Effector CD4-positive, alpha-beta T cell (primary cell): ENCODE measurements at places on chromosomes 5 and 9.

DNA sequence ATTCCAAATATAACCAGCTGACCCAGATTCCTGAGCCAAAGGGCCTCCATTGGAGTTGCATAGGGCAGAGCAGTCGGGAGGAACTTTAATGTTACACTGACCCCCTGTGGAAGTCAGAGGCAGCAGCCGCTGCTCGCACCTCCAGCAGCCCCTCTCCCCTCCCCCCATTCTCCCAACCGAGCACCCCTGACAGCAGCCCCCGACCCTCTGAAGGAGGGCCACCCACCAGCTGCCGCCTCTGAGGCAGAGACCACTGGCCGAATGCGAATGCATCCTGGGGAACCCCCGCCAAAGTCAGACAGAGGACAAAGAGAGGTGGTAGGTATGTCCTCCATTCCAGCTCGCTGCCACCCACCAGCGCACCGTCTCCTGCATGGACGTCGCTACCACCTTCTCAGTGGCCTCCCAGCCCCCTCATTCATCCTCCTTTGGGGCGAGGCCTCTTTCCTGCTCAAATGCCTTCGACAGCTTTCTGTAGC is 231.0 kb downstream of the CDK5RAP2 start:
- no peak for DNase-seq

- DNase-seq: no peak
Observed at GRCh38 chr5:88671106-88671504, 211.9 kb downstream of the MEF2C start.

DNA sequence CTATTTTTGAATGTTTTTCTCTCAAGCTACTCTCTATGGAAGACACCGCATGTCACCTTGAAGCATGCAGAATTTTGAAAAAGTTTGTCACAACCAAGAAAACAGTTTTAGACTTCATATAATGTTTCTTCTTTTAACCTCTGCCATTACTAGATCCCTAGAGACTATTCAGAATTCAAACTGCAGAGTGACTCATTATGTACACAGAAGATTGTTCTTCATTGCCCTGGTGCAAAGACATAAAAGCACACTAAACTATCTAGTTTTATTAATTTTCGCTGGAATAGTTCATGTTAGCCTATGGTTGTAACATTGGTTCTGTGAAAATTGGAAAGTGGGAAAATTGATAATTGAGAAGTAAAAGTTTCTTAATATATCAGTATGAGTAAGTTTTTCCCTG is 18.4 kb downstream of the F2RL2 start:
- no peak for DNase-seq

DNA sequence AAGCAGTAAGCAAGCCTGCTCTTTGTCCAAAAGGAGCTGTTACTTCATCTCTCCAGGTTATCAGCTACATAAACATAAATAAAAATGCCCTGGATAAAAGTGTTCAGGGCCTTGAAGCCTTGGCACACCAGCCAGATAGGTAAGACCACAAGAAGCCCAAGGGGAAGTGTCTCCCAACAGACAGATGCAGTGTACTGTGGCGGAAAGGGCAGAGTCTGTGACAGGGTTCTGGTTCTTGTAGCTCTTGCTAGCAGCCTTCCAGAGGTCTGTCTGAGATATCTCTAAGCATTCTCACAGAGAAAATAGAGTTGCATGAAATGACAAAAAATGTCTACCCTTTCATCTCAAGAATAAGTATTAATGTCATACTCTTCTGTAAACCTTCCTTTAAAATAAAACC is 30.1 kb downstream of the ISOC1 start:
- DNase-seq: no peak

DNA sequence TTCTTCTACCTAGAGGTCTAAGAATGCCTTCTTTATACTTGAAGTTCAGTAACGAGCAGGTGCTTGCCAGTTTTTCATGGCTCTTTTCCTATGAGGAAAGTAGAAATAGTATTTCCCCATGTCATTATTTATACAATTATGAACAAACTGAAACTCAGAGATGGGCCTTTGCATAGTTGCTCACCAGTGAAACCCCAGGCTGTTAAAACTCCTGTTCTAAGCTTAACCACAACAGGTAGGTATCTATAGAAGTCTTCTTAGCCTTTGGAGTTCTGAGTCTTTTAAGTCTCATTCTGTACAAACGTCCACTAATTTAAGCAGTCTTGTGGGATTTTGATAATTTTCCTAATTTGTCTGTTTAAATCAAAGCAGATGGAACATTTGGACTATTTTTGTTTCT is 90.1 kb downstream of the STARD4 start:
- no peak for DNase-seq

DNA sequence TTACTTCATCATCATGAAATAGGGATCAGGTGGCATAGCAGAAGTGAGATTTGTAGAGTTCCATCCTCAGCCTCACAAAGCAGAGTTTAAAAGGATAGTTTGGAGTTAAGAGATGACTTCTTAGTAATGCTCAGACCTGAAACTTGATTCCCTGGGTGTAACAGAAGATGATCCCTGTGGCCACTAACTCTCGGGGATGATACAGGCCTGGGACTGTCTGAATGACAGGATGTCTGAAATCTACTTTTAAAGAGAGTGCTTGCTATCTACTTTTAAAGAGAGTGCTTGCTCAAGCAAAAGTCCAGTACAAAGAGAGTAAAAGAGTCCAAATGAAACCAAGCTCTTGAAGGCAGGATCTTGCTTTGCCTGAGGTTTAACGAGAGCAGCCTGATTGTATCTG is 14.6 kb downstream of the ADAMTS16 start:
- DNase-seq: no peak

DNA sequence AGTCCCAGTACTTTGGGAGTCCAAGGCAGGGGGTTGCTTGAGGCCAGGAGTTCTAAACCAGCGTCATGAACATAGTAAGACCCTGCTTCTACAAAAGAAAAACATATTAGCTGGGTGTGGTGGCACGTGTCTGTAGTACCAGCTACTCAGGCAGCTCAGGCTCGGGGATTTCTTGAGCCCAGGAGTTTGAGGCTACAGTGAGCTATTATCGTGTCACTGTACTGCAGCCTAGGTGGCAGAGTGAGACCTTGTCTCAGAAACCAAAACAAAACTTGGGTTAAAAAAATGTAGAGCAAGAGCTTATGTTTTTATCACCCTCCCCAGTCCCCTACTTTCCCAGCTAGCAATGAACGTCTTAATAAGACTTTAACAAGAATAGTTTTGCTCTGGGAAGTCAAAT is 46.7 kb downstream of the UHRF2 start:
- no peak for DNase-seq

DNA sequence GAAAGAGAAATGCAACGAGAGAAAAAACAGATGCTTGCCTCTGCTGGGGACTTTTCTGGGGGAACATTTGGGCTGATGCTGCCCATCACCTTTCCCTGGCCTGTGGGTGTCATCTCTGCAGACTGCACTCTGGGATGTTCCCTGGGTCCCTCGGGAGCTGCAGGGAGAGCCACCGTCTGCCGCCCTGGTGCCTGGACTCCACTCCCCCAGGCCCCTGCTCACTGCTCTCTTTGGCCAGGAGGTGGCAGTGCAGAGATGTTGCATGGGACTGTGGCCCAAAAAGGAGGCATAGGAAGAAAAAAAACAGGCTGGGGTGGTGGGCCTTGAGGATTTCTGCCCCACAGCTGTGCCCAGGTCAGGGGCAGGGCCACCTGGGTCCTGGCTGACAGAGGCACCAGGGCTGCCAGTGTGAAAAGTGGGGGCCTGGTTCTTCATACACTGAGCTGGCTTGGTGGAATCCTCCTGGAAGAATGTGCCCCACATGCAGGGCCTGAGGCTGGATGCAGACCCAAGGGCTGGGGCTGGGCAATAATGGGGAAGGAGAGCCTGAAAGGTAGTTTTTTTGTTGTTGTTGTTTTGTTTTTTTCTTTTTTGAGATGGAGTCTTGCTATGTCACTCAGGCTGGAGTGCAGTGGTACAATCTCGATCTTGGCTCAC is 353.6 kb downstream of the SLIT3 start:
- DNase-seq: peak; percentile 3

DNA sequence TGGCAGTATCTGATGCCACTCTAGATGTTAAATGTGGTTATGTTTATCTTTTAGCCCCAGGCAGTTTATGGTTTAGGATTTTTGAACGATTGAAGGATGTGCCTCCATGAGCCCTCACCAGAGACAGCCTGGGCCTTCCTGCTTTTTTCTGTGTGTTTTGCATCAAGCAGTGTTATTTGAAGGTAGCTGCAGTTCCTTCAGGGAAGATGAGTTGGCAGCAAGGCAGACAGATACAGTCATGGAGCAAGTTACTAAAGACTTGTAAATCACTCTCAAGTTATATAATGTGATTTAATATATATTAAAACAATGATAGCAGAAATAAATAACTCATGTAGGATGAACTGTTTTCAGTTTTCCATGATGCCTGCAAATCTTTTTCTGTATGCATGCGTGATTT is 204.9 kb downstream of the CD180 start:
- no peak for DNase-seq
